ENCODE measurements at places on chromosomes 2 and 18.

GRCh38 chr2:85248773-85249509, 78.8 kb downstream of the TGOLN2 start:
- DNase-seq, result peak; percentile 50

GRCh38 chr2:146817613-146818012, 1027.2 kb upstream of the ACVR2A start:
- DNase-seq, result no peak

GRCh38 chr2:19667536-19667949, 234.2 kb downstream of the TTC32 start:
- no peak for DNase-seq

GRCh38 chr2:44459739-44460138, 98.0 kb downstream of the CAMKMT start:
- no peak for DNase-seq

DNA sequence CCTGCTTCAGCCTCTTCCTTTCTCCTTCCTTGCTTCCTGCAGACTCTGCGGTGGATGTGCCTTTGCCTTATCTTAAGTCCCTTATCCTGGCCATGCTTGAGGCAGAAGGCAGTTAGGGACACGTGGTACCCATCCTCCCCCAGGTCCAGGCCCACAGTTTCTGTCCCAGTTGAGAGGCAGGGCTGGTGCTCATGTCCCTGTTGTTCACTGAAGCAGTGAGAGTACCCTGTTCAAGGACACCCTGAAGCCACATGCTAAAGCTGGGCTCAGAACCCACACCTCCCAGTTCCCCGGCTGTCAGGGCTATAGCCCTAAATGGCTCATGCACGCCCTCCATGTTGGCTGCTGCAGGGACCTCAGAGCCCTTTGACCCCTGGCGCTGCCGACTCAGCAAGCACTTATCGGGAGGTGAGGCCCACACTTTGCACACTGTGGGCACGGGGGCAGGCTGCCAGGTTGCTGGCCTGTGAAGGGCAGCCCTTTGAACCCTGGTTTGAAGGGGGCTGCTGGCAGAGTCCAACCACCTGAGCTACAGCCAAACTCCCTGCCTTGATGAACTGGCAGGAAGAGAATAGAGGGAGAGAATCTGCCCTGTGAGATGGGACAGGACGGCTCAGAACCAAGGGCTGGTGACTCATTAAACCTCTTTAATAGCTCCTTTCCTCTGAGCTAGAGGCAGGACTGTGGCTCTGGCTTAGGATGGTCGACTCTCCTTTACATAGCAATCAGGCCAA, 6.3 kb downstream of the KHK start:
- DNase-seq, result no peak

- DNase-seq, result no peak
Observed at GRCh38 chr2:193469251-193469650, 1274.5 kb upstream of the TMEFF2 start.

DNA sequence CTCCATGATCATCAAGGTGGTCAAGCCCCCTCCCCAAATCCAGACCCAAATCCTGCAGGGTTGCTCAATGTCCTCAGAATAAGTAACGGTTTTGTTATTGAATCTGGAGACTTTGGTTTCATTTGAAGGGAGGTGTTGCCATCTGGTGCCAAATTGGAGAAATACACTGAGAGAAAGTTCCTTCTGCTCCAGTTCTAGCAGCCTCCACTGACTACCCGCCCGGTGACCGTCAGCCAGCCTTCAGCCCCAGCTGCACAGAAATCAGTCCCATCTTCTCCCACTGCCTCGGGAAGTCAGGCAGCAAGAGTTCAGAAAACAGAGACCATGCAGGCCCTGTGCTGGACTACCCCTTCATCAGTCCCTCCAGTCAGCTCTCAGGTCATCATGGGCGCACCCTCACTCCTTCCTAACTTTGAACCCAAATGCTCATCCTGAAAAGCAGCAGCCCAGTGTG, 38.7 kb downstream of the PKDCC start:
- no peak for DNase-seq
